Psoas muscle (tissue), 8 donors: ENCODE measurements at places on chromosomes 5 and 9.

DNA sequence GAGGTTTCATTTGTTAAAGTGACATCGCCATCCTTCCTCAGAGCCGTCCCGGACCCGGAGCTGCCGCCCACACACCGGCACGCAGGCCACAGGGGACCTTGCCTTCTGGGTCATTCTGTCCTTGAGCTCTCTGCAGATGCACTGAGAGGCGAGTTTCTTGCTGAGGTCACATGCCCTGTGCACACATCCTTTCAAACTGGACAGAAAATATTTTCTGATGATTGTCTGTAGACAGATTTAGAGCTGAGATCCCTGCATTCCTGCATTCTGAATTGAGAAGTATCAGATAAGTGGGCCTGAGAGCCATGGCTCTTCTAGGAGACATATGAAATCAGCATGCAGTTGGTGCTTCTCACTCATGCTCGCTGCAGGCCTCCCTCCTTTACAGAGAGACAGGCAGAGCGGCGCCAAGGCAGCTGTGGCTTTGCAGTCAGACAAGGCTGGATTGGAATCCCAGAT is 25.4 kb downstream of the BOD1 start:
- DNase-seq = no peak

GRCh38 chr9:90546200-90546599 is 96.4 kb downstream of the DIRAS2 start:
- DNase-seq = no peak

DNA sequence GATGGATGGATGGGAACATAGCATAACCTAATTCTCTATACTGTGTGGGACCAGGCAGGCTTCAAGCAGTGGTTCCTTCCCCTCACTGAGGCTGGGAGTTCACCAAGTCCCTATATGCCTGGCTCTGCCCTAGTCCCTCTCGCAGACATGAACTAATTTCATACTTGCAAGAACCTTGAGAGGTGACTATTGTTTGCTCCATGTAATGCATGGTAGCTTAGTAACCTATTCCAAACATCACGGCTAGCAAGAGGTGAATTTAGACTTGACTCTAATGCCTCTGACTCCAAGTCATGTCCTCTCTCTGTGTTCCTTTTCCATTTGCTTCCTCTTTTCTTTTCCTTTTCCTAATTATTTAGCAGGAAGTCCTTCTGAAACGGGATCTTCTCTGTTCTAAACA is 25.9 kb upstream of the ERMP1 start:
- DNase-seq = no peak

GRCh38 chr9:134346151-134346550 is 19.9 kb downstream of the RXRA start:
- peak; percentile 81 for DNase-seq

DNA sequence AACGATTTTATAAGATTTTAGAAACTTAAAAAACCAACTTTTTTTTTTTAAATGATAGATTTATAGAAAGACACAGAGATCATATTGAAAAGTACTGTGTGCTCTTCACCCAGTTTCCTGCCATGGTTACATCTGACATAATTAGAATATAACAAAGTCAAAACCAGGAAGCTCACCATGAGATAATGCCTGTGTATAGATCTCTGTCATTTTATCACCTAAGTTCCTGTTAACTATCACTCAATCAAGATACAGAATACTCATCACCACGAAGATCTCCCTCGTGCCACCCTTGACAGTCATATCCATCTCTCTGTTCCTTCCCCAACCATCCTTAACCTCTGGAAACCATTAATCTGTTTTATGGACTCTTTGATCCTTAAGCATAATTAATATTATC is 39.1 kb downstream of the POC5 start:
- no peak for DNase-seq

GRCh38 chr9:7489036-7489435 is 310.5 kb downstream of the DMAC1 start:
- peak; percentile 64 for DNase-seq

- no peak for DNase-seq
Observed at GRCh38 chr5:39947657-39948056, 522.9 kb upstream of the DAB2 start.

DNA sequence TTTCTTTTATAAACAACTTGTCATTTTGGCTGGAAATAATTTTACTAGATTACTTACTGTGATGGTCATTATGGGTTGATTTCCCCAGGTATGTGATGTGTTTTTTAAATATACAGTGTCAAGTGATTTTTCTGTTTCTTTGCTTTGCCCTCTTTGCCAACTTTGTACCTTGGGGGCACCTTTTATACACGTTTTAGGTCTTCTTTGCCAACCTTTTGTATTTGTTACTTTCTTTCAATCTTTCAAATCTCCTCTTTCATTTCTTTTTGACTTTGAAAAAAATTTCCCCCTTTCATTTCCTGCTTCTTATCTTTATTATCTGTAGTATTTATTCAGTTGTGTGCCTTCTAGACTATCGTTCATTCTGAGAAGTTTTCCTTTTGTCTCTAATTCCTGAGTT is 65.4 kb upstream of the DHFR start:
- no peak for DNase-seq

GRCh38 chr9:136487672-136488071 is 4.8 kb upstream of the SEC16A start:
- no peak for DNase-seq

DNA sequence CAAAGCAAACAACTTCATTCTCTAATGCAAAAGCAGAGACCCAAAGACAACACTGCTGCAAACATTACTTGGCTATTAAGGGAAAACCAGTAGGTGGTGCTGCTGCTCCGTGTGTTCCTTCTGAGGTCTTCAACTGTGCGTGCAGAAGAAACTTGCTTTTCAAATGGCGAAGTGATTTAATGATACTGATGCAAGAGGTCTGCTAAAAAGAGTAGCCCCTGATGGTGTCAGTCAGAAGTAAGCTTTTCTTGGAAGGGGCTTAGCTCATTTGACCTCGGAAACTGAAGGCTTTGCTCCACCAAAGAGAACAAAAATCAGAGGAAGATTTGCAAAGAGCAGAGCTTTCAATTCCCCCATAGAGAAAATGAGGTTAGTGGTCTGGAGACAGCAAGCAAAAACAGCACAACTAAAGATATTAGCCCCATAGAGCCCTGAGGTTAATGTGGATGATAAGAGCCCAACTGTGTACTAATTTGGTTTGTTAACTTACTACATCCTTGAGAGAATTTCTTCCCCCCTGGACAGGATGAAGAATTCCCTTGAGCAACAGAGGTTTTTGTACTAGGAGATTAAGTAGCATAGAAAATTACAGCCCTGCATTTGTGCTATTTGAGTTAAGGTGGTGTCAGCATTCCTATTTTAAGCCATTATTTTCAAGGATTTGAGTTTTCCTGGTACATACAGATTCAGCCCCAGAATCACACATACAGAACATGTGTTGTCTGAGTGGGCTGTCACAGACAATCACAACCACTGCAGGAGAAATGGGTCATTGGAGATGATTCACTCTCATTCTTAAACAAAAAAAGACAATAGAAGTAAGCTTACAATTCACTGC is 153.2 kb upstream of the C9orf72 start:
- DNase-seq = peak; percentile 51

GRCh38 chr5:173035904-173036707 is 20.0 kb upstream of the CREBRF start:
- no peak for DNase-seq

DNA sequence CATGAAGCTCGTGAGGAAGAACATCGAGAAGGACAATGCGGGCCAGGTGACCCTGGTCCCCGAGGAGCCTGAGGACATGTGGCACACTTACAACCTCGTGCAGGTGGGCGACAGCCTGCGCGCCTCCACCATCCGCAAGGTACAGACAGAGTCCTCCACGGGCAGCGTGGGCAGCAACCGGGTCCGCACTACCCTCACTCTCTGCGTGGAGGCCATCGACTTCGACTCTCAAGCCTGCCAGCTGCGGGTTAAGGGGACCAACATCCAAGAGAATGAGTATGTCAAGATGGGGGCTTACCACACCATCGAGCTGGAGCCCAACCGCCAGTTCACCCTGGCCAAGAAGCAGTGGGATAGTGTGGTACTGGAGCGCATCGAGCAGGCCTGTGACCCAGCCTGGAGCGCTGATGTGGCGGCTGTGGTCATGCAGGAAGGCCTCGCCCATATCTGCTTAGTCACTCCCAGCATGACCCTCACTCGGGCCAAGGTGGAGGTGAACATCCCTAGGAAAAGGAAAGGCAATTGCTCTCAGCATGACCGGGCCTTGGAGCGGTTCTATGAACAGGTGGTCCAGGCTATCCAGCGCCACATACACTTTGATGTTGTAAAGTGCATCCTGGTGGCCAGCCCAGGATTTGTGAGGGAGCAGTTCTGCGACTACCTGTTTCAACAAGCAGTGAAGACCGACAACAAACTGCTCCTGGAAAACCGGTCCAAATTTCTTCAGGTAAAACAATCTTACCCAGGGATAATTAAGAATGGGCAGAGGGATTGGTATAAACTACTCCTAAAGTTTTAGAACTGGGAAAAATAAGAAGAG is 12.9 kb downstream of the ITGA1 start:
- peak; percentile 69 for DNase-seq

DNA sequence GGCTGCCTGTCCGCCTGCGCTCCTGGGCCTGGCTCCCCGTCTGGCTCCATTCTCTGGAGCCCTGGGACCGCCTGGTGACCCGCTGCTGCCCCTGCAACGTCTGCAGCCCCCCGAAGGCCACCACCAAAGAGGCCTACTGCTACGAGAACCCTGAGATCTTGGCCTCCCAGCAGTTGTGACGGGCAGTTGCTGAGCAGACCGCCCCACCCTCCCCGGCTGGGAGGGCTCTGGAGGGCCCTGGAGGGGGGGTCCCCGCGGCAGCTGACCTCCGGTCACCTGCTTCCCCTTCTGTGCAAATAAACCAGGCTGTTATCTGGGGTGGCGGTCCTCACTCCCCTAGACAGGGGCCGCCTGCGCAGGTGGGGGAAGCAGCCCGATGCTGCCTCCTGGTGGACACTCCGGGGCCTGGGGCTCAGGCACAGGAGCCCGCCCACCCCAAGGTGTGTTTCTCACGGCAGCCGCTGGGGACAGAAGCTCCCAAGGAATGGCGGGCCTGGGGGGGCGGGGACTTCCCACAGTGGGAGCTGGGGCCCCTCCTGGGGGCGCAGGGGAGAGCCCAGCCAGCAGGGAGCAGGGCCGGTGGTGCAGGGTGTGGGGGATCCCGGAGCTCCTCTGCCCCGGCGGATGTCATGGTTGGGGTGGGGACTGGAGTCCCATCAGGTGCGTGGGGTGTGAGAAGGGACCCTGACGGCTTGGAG is 4.7 kb upstream of the TUBB4B start:
- DNase-seq = peak; percentile 87

- no peak for DNase-seq
Observed at GRCh38 chr5:75496026-75496425, 15.4 kb downstream of the CERT1 start.

DNA sequence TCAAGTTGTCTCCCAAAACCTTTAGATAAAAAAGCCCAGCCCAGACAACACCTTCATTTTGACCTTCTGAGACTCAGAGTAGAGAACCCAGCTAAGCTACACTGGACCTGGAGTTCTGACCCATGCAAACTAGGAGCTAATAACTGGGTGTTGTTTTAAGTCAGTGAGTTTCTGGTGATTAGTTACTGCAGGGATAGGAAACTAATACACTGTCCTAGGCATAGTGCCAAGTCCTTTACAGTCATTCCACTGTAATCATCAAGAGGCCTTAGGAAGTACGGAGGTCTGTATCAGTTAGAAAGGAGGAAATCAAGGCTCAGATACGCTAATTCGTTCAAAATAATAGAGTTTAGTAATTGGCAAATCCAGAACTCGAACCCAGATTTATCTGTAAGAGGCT is 197.9 kb downstream of the KCTD16 start:
- no peak for DNase-seq

DNA sequence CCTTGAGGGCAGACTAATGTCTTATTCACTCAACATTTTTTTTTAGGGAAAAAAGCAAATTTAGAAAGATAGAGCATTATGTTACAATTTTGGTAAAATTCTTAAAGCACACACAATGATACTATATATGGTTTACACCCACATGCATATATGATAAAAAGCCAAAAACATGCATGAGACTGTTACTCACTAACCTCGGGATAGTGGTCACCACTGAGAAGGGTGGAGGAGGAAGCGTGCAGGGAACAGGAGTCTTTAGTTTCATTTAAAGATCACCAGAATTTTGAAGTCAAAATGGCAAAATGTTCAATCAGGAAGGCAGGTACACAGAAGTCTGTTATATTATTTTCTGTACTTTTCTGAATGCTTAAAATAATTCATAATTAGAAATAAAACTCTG is 9.2 kb downstream of the ARL15 start:
- no peak for DNase-seq

- DNase-seq = no peak
Observed at GRCh38 chr5:8538821-8539220, 669.9 kb downstream of the MTRR start.

DNA sequence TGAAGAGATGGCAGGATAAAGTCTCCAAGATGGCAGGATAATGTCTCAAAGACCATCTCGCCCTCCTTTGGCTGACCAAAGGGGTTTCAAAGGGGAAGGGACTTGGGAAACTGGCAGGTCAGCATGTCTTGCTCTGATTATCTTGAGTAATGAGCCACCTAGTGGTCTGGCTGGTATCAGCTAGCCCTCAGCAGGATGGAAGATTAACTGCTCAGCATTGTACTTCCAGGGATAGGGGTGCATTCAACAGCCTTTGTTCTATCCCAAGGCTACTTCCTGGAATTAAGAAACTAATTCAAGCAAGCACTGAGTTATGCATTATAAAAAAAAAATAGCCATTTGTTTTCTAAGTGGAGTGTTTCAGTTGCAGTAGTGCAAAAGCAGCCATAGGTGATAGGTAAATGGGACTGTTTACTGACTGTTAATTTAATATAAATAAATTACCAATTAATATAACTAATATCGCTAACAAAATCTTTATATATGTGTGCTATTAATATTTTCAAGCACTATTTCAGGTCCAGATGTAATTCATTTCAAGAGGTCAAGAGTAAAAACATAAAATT is 555.5 kb downstream of the CDH9 start:
- DNase-seq = no peak

GRCh38 chr5:931570-932145 is 39.0 kb downstream of the TRIP13 start:
- DNase-seq = no peak

GRCh38 chr9:21295992-21296391 is 9.1 kb downstream of the IFNA5 start:
- DNase-seq = no peak

DNA sequence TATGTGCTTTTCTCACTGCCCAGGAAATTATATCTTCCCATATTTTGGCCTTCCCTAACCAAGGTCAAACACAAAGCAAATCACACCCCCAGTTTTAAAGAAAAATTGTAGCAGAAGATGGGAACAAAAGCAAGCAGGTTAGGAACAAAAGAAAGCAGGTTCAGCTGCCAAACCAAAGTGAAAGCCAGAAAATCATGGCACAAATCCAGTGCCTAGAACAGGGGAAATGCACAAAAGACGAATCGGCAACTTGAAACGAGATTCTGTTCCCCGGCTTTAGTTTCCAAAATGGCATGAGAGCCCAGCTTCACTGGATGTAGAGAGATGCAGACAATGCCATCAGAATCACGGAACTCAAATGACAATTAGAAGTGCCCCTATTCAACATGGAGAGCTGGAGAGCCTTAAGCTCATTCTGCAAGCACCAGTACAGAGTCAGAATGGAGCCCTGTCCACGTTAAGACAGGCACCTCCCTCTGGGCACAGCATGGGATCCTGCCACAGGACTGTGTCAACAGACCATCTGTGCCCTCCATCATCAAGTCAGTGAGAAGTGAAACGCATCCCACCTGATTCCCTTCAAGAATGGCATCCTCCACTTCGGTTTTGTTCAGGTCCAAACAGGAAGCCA is 13.8 kb downstream of the DNAH5 start:
- DNase-seq = no peak
